ENCODE measurements at places on chromosomes 5 and 9.
A peak's percentile ranks its signal among the peaks of the same experiment; 100 is the strongest.

DNA sequence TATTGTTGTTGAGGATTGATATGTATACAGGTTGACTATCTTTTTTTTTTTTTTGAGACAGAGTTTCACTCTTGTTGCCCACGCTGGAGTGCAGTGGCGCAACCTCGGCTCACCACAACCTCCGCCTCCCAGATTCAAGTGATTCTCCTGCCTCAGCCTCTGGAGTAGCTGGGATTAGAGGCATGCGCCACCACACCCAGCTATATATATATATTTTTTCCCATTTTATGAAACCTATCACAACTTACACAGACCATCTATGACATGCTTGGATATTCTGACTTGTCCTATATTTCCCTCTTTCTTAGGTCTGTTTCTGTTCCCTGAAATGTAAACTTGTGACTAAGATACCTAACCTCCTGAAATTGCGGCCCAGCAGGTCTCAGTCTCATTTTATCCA lies 5.0 kb downstream of the CD14 start:
- DNase-seq = no peak

DNA sequence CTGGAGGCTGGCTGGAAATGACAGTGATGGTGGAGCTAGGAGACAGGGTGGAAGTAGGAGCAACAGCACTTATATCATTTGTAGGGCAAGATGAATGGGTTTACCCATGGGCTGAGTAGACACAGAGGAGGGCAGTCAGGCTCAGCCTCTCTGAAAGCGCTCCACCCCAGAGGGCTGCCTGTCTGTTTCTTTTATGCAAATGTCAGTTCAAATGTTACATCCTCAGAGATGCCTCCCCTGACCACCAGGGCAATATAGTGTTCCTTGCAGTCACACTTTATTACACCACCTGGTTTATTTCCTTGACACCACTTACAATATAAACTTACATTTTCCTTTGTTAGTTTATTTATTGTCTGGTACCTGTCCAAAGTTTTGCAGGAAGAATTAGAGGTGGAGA lies 159.5 kb upstream of the IL12B start:
- no peak for DNase-seq

DNA sequence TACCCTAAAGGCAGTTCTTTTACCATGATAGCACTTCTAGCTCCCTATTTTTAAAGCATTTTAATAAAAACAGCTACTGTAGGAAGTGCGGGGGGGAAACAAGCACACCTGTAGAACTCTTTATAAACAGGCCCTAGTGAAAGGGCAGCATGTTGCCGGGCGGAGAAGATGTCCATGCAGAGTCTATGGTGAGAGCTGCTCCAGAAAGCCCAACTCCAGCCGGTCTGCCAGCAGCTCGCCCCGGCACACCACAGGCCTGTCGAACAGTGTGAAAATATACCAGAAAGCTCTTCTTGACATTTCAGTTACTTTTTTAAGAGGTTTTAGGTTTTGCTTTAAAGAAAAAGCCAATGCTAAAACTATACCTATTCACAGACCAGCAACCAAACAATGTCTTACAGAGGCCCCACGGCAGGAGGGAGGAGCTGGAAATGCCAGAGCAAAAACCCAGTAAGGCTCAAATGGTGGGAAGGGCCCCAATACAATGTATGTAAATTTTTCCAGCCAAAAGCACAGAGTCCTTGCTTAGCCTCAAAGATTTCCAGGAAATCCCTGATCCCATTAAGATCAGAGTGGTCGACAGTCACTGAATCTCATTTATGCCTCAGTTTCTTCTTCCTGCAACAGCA lies 121.2 kb downstream of the SAXO1 start:
- DNase-seq = no peak

DNA sequence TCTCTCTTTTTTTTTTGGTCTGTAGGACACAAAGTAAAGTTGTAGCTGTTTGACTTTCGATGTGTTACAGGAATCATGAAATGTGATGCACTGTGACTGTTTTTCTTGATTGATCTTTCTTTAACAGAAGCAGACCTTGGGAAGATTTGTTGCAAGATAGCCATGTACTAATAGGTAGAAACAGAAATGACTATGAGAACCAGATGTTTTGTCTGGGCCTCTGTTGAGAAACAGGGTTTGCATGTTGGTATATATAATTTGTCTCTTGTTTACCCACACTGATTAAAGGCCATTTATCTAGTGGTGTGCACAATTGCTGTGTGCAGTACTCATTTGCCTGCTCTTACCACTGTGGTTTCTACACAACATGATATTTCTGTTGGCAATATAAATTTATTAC lies 125.1 kb downstream of the HACD4 start:
- DNase-seq = peak; percentile 26

DNA sequence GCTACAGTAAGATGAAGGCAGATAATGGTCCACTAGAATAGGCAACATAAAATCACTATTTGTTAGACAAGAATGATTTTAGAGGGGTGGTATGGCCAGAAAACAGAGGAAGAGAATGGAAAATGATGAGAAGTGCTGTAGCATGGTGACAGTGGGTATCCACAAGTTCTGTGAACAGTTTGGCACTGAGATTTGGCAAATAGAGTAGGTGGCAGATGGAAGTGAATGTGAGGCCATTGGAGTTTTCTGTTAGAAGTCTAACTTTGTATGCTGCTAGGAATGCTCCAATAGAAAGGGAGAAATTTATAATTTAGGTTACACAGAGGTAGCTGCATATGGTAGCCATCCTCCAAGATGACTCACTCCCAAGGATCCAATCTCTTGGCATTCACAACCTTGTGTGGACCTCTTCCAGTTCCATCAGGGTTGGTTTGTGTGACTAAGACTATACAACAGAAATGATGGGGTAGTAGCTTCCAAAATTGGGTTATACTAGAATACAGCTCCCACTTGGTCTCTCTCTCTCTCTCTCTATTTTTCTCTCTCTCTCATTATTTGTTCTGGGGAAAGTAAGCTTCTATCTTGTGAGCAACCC lies 646.9 kb upstream of the ZNF608 start:
- DNase-seq = no peak

GRCh38 chr5:34677428-34677827 lies 21.3 kb downstream of the RAI14 start:
- no peak for DNase-seq

- DNase-seq = no peak
Measured at GRCh38 chr9:108056084-108056804, 566.7 kb upstream of the KLF4 start.

DNA sequence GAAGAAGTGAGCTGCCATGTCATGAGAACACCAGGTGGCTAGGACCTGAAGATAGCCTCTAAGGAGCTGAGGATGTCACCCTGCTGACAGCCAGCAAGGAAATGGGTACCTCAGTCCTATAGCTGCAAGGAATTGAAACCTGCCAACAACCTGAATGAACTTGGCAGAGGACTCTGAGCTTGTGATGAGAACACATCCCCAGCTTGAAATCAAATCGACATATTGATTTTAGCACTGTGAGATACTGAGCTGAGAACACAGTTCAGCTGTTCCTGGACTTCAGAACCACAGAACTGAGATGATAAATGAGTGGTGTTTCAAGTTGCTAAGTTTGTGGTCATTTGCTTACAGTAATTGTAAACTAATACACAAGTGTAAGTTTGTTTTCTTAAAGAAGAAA lies 5.5 kb upstream of the RASEF start:
- no peak for DNase-seq

- no peak for DNase-seq
Measured at GRCh38 chr9:114511978-114512874, 7.0 kb upstream of the WHRN start.

GRCh38 chr9:14883310-14883944 lies 26.8 kb downstream of the FREM1 start:
- DNase-seq = no peak

DNA sequence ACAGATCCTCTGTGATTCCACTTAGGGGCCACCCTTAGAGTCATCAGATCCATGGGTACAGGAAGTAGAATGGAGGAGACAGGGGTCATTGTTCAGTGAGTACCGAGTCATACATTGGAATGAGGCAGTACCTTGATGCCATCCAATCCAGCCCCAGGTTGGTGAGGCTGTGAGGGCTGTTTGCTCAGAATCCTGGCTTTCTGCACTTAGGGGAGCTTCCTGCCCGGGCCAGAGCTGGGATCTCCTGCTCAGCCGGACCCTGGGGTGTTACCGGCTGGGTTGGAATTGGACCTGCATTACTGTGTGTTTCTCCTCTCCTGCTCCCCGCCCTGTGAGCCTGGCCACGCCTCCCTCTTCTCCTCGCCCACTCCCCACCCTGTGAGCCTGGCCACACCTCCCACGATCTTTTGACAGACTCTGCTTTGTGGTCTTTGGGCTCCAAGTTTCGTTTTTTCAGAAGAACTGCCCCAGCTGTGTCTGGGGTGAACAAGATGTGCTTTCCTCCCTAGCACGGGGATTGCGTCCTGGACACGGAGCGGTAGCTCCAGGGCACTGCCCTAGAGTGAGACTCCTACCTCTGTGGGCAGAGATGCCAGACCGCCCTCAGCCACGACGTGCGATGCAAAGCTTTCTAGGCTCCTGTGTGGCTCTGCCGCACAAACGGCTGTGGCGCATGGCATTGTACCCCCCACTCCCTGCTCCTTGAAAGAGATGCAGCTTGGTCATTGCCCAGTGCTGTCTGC lies 15.4 kb downstream of the TRAF2 start:
- no peak for DNase-seq

DNA sequence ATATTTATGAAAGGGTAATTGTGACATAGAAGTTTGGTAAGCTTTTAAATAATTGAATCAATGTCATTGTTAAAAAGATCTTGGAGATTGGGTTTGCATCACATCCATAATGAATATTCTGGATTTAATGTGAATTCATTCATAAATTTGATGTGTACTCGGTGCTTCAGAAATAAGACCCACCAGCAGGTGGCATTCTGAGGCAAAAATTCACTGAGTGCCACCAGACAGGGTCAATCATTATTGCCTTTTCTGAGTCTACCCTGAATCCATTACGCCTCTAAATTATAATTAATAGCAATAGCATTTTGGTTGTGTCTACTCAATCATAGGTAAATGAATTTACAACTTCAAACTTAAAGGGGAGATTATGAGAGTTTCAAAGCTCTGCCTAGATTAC lies 1.0 kb downstream of the TRPC7 start:
- no peak for DNase-seq

DNA sequence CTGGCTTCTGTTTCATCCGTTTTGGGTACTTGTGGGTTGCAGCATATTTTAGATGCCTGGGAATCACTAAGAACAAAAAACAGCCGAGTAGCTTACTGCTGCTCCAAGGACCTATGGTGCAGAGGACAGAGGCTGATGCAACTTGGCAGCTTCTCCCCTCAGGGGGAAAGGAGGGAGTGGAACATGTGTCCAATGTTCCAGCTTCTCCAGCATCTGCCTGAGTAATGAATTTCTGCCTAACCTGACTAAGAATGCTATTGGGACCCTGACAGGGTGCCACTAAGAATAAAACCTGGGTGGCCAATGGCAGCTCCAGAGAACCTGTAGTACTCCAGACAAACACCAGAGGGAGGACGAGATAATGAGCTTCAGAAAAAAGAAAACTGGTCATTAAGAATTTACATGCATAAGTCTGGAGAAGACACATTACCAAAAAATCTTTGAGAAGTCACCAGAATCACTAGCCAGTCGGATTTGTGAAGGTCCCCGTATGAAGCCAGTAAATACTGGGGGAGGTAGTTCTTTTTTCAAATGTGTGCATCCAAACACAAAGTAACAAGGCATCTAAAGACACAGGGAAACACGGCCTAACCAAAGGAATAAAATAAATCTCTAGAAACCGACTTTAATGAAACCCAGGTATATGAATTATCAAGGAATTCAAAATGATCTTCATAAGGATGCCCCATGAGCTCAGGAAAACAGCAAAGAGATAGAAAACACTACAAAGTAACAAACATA lies 293.5 kb downstream of the HINT1 start:
- DNase-seq = no peak

DNA sequence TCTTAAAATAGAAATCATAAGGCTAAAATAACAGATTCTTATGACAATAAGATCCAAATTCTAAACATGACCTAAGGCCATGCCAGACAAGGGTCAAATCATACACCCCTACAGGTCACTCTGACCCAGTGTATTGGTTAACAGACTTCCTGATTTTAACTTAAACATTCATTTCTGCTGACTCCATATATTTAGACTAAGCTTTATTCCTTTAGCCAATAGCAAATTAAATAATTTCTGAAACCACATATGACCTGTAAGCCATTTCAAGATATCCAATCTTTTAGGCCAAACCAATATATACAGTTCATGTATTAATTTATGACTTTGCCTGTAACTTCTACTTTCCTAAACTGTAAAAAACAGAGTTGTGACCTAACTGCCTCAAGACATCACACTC lies 7.4 kb upstream of the SPINK13 start:
- no peak for DNase-seq

- DNase-seq = peak; percentile 65
Measured at GRCh38 chr5:79990598-79991507, at the start of gene MTX3. TSS of gene MTX3 (minus strand) at chr5:79991262. CDS start at chr5:79991238, 24 bp downstream.

DNA sequence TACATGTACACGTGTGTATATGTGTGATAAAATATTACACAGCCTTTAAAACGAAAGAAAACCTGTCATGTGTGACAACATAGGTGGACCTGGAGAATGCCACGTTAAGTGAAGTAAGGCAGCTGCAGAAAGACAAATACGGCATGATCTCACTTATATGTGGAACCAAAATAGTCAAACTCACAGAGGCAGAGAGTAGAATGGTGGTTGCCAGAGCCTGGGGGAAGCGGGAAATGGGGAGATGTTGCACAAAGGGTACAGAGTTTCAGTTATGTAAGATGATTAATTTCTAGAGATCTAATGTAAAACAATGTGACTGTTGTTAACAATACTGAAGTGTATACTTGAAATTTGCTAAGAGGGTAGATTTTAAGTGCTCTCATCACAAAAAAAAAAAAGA lies 34.8 kb downstream of the ADAMTS12 start:
- no peak for DNase-seq

DNA sequence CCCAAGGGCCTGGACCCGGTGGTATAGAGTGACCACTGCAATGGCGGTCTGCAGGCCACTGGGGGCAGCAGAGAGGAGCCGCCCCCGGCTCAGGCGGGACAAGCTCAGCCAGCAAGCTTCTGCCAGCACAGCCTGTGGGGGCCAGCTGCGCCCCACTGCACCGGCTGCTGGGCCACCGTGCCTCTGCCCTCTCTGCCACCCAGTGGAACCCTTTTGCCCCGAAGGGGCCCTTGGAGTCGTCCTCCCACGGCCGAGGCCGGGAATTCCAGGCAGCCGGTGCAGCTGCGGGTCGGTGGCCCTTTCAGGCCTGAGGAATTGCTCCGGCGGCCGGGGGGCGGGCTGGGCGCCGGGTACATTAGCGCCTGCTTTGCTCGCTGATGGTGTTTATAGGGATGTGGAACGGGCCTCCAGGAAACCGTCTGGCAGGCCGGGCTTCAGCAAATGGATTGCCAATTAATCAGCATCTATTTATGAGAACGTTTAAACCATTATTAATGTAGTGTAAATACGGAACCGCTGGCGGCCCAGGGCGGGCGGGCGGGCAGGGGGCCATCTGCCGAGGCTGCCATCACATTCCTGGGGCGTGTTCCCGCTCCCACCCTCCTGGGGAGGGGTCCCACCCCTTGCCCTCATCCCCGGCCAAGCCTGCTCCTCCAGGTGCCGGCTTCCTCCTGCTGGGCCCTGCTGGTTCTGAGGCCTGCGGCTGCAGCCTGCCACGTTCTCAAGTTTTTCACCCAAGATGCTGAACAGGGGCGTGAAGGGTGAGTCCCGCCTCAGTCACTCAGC lies 127.4 kb downstream of the BARX1 start:
- no peak for DNase-seq

All from NCI-H748 treated with DMSO at 0.1 percent for 48 hours (cell line).